ENCODE measurements at places on chromosomes 5 and 9. TPM values are rescaled to one million over a fixed set of nuclear protein-coding genes. Genes with fewer than 3 reads are reported as not detected.

DNA sequence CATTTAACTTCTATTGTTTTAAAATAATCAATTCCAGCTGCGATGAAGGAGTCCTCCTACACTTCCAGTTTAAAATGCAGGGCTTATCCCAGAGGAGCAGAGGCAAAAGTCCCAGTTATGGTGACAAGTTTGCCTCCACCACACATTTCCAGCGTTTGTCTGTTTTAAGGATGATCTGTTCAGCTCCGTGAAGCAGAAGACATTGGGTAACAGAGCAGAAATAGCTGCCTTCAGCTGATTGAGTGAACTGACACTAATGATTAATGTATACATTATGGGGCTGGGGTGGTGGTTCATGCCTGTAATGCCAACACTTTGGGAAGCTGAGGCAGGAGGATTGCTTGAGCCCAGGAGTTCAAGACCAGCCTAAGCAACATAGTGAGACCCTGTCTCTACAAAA, 127.6 kb downstream of the HSD17B3 start:
- H3K4me1 ChIP-seq: no peaks in the 10 kb centered on the region
- no peaks in the 10 kb centered on the region for H3K36me3 ChIP-seq
- no peak overlapping the region for H3K4me3 ChIP-seq

PCDHB6 gene
- not detected for total RNA-seq

GRCh38 chr5:78458843-78459242, 98.4 kb downstream of the SCAMP1 start:
- H3K27ac ChIP-seq: no peak overlapping the region
- DNase-seq: no peak
- H3K36me3 ChIP-seq: no peaks in the 10 kb centered on the region
- H3K4me1 ChIP-seq: no peaks in the 10 kb centered on the region

DNA sequence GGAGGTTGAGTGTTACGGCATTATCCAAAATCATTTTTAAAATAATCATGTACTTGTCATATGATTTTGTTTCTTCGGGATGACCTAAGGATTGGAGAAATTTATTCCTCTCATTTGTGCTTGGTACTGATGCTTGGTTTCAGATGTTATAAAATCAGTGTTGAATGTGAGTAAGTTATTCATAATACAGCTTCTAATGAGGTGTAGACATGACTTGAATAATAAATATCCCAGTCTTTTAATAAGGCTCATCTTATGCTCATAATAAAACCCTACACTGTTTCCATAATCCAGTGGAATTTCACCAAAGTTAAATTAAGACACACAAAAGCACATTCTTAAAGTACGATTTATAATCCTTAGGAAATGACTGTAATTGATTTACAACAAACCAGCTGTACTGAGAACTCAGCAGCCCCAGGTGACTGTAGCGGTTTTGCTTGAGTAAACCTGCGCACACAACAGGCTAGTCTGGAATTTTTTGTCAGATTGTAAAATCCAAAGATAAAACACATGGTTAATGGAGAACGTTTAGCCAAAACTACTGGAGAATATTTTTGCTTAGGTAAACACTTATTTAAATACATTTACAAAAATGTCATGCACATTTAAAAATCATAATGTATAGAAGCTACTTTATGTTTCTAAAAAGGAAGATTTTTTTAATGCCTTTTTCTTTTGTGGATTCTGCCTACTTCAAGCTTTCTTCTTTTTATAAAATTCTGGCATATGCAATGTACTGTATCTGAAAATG, 609.8 kb upstream of the GRAMD2B start:
- DNase-seq: no peak
- H3K36me3 ChIP-seq: no peaks in the 10 kb centered on the region
- H3K27me3 ChIP-seq: no peaks in the 10 kb centered on the region
- H3K27ac ChIP-seq: no peak overlapping the region
- H3K4me3 ChIP-seq: no peak overlapping the region
- H3K4me1 ChIP-seq: no peaks in the 10 kb centered on the region

GRCh38 chr5:1041225-1042143, 32.9 kb downstream of the NKD2 start:
- H3K4me1 ChIP-seq: no peaks in the 10 kb centered on the region
- H3K36me3 ChIP-seq: no peaks in the 10 kb centered on the region
- no peak overlapping the region for H3K27ac ChIP-seq
- no peaks in the 10 kb centered on the region for H3K27me3 ChIP-seq
- DNase-seq: no peak

- peaks cover 2% of the 10 kb centered on the region for H3K27me3 ChIP-seq
- H3K36me3 ChIP-seq: no peaks in the 10 kb centered on the region
- H3K4me3 ChIP-seq: no peak overlapping the region
- H3K27ac ChIP-seq: no peak overlapping the region
- no peak for DNase-seq
Measured at GRCh38 chr9:131036529-131037334, 27.8 kb downstream of the LAMC3 start.

MYORG gene
- total RNA-seq: 7.0 TPM

ZBTB6 gene
- total RNA-seq: 5.5 TPM

- H3K4me3 ChIP-seq: no peak overlapping the region
- no peaks in the 10 kb centered on the region for H3K4me1 ChIP-seq
- H3K27ac ChIP-seq: no peak overlapping the region
- no peaks in the 10 kb centered on the region for H3K27me3 ChIP-seq
- no peaks in the 10 kb centered on the region for H3K36me3 ChIP-seq
Measured at GRCh38 chr9:119339056-119339455, 30.2 kb downstream of the BRINP1 start.

GRCh38 chr5:4196744-4197143, 601.1 kb downstream of the IRX1 start:
- no peak for DNase-seq
- H3K4me3 ChIP-seq: no peak overlapping the region
- H3K27me3 ChIP-seq: no peaks in the 10 kb centered on the region
- no peak overlapping the region for H3K27ac ChIP-seq
- no peaks in the 10 kb centered on the region for H3K36me3 ChIP-seq

GRCh38 chr5:180790020-180790419, 12.6 kb downstream of the MGAT1 start:
- peaks cover 30% of the 10 kb centered on the region for H3K4me1 ChIP-seq
- no peaks in the 10 kb centered on the region for H3K27me3 ChIP-seq

DNA sequence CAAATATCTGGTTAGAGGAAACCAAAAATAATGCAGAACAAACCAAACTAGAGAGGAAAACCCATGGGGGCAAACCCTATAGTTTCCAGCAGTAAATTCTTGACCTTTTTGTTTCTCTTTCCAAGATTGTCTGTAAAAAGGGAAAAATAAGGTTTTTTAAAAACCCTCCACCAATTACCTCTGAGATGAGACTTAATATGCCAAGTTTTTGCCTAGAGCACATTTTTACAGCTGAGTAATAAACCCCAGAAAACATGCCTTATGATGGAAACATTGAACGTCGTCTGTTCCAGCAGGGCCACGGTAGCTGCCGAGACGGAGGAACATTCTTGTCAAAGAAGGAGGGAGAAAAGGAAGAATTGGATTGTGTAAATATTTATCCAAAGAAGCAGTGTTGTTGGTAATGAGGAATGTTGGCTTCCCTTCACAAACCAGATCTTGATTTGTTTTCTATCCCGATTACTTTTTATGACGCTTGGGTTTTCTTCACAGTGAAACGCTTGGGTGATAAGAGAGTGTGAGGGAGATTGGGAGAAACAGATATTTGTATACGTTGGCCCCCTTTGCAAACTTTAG, 17.3 kb upstream of the MSX2 start:
- no peaks in the 10 kb centered on the region for H3K36me3 ChIP-seq
- no peak overlapping the region for H3K4me3 ChIP-seq
- H3K27me3 ChIP-seq: no peaks in the 10 kb centered on the region
- no peaks in the 10 kb centered on the region for H3K4me1 ChIP-seq
- no peak for DNase-seq

F12 gene
- total RNA-seq: 1.00 TPM

PLPPR1 gene
- total RNA-seq: not detected

DNA sequence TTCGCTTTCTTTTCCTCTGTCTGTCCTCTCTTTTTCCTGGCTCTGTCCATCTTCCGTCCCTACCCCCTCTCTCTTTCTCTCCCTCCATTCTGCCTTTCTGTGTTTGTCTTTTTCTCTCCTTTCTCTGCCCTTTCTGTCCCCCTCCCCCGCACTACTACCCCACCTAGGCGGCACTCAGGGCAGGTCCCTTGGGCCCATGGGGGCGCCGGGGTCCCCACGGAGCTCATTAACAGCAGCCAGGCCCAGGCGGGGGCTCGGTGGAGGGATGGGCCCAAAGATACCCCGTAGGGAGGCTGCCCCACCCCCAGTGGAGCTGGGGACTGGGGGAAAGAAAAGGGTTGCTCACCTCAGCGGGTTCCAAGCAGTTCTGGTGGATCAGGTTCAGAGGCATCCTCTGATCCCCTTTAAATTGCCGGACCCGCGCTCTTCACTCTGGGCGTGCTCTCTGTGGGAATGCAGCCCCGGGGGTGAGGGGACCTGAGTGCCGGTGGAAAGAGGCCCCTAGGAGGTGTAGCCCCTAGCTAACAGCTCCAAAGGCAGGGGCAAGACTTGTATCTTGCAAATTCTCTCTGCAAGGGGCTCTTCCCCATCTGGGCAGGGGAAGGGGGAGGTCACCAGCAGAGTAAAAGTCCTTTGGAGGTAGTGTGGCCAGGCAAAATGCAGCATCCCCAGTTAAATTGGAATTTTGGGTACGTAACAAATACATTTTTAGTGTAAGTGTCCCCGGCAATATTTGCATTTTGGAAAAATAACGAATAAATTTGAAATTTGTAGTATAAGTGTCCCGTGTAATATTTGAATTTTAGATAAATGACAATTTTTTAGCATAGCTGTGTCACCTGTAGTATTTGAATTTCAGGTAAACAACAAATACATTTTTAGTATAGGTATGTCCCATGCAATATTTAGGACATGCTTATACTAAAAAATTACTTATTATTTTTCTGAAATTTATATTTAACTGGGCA, 7.4 kb downstream of the LHX2 start:
- no peaks in the 10 kb centered on the region for H3K4me1 ChIP-seq
- no peaks in the 10 kb centered on the region for H3K36me3 ChIP-seq
- peaks cover 100% of the 10 kb centered on the region for H3K27me3 ChIP-seq
- no peak overlapping the region for H3K27ac ChIP-seq

DNA sequence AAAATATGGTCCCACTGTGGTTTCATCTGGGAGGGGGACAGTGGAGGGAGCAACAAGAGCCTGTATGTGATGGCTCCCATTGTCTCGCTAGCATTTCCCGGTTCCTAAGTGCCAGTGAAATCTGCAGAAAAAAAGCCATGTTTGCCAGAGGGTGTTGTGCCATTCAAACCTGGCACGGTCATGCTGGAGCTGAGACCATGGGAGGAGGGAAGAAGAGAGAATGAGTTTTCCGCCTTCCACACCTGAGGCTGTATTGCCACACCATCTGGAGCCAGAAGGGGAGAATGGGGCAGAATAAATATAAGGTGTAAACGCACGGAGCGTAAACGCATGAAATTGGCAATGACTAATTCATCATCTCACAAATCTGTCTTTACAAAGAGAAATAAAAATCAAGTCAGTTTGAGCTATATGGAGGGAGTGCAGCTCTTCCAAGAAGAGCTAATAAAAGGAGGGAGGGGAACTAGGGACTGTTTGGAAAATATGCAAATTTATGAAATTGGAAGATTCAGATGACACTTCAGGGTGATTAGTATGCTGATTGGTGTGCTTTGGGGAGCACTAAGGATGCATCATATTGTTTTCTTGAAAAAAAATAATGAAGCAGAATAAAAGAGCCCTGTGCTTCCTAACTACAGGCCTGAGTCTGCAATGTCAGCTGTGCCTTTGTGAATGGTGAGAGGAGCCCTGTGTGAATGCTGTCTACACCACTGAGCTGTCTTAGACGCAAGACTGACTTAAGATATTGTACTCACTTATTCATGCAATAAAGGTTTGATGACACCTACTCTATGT, 237.9 kb downstream of the NSG2 start:
- DNase-seq: no peak
- H3K36me3 ChIP-seq: no peaks in the 10 kb centered on the region
- H3K27ac ChIP-seq: no peak overlapping the region
- H3K4me1 ChIP-seq: no peaks in the 10 kb centered on the region

DNA sequence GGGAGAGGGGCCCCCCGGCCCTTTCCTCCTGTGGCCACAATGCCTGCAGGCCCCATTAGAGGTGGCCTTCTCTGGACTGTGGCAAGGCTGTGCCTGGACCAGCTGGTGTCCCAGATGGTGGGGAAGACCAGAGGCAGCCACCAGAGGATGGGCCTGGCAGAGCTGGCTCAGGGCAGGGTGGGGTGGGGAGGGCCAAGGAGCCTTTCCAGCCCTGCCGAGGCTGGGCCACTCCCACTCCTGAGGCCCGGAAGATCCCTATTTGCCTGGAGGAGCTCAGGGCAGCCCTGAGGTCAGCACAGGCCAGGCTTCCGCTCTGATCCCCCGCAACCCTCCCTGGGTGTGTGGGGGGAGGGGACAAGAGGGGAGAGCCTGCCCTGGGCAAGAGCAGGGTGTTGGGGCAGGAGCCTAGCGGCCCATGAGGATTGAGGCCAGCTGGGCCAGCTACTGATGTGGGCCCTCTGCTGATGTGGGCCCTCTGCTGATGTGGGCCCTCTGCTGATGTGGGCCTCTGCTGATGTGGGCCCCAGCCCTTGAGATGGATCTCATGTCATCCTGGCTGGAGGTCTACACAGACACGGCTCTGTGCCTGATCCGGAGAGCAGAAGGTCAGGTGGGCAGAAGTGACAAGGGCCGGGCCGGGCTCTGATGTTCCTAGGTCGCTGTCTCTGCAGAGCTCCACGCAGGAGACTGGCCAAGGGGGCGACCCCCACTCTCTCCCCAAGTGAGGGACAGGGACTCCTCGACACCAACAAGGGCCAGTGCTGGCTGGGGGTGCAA, 6.0 kb downstream of the MRPS2 start:
- no peak for DNase-seq
- H3K4me3 ChIP-seq: no peak overlapping the region
- H3K36me3 ChIP-seq: peaks cover 2% of the 10 kb centered on the region
- H3K4me1 ChIP-seq: peaks cover 10% of the 10 kb centered on the region

DNA sequence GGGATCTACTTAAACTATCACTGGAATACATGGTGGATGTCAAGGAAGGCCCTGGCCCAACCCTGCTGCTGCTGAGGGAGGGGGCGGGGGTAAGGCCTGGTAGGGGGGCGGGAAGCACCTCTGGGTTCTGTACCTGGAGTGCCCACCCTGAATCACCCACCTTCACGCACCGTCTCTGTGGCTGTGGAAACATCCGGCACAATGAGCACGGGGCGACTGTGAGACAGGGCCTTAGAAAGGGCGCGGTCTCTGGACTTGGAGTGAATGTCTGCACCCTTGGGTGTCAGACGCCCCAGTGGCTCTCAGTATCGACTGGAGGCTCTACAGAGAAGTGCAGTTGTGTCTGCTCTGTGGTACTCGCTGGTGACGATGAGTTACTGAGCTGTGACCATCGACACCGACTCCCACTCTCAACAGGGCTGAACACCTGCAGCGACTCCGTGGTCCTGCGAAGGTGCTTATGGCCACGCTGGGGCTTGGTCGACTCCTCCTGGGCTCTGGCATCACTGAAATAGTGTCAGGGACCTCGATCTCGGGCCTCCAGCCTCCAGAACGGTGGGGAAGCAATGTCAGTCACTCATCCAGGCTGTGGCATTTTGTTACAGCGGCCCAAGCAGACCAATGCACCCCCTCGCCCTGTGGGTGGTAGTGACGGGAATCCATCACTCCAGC, 25.5 kb upstream of the SLC6A19 start:
- DNase-seq: no peak
- no peak overlapping the region for H3K4me3 ChIP-seq
- no peaks in the 10 kb centered on the region for H3K36me3 ChIP-seq
- no peaks in the 10 kb centered on the region for H3K27me3 ChIP-seq
- H3K4me1 ChIP-seq: no peaks in the 10 kb centered on the region
- H3K27ac ChIP-seq: no peak overlapping the region

- DNase-seq: no peak
- H3K4me1 ChIP-seq: peaks cover 31% of the 10 kb centered on the region
- H3K27ac ChIP-seq: no peak overlapping the region
Measured at GRCh38 chr9:127537792-127538191, 74.3 kb upstream of the STXBP1 start.

- no peak overlapping the region for H3K4me3 ChIP-seq
- no peak overlapping the region for H3K27ac ChIP-seq
- H3K4me1 ChIP-seq: no peaks in the 10 kb centered on the region
Measured at GRCh38 chr5:122499585-122499984, 187.5 kb downstream of the SNCAIP start.

PRR16 gene
- 2.3 TPM for total RNA-seq

All from endothelial cell of umbilical vein (primary cell).